B cell (primary cell): ENCODE measurements at places on chromosomes 1 and 21. TPM values are rescaled to one million over a fixed set of nuclear protein-coding genes. Genes with fewer than 3 reads are reported as not detected.
A peak's percentile ranks its signal among the peaks of the same experiment; 100 is the strongest.

The APCS gene
- total RNA-seq: not detected in 2 replicates

The TDRD5 gene
- not detected in 2 replicates for total RNA-seq

The SPATA21 gene
- not detected in 2 replicates for total RNA-seq

DNA sequence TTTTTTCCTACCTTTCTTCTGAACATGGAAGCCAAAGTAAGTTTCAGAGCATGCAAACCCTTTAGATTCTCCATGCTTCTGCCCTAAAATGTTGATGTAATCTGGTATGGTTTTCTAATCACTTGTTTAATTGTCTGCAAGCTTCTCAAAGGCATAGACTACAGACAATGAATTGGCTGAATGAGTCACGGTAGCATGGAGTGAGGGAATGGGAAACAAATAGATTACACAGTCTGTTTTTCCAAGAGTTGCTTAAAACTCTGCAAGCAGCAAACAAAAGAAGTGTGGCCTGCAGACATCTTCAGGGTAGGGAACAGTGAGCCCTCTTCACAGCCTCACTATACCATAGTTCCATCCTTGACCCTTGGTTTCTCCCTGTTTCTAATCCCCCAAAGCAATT, 326.0 kb downstream of the BARHL2 start:
- H3K4me1 ChIP-seq: no peaks in the 10 kb centered on the region
- no peaks in the 10 kb centered on the region for H3K27me3 ChIP-seq
- no peaks in the 10 kb centered on the region for H3K36me3 ChIP-seq
- no peak overlapping the region for H3K4me3 ChIP-seq
- H3K27ac ChIP-seq: no peak overlapping the region

GRCh38 chr1:213828867-213829266, 158.9 kb upstream of the PROX1 start:
- H3K4me3 ChIP-seq: no peak overlapping the region
- no peaks in the 10 kb centered on the region for H3K4me1 ChIP-seq
- no peaks in the 10 kb centered on the region for H3K36me3 ChIP-seq
- DNase-seq: no peak

DNA sequence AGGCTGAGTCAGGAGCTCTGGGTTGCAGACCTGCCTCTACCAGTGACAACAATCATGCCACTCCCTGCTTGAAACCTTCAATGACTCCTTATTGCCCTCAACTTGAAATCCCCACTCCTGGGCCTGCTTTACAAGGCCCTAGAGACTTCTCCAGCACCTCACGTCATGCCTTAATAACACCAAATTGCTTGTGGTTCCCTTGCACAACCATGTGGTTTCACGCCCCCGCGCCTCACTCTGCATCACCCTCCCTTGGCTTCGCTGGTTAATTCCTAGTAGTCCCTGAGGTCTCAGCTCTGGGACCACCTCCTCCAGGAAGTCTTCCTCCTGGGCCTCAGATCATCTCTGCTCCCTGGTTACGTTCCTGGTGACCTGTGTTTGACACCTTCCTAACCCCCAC, 33.0 kb downstream of the EPHA2 start:
- no peak overlapping the region for H3K27ac ChIP-seq
- no peaks in the 10 kb centered on the region for H3K27me3 ChIP-seq
- no peak overlapping the region for H3K4me3 ChIP-seq
- no peak for DNase-seq
- no peaks in the 10 kb centered on the region for H3K36me3 ChIP-seq

DNA sequence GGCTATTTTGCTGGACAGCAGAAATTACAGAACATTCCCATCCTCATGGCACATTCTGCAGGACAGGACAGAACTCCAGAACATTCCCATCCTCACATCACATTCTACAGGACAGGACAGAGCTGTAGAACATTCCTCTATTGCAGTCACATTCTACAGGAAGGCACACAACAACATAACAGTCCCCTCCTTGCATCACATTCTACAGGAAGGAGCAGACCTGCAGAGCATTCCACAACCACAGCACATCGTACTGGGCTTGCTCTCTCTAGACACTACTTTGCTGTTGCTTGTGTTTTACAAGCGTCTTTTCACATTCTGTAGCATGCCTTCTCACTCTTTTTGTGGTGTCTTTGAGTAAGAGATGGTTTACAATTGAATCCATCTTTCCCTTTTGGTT, 26.8 kb upstream of the ABCB10 start:
- no peak overlapping the region for H3K27ac ChIP-seq
- DNase-seq: no peak
- H3K4me1 ChIP-seq: no peaks in the 10 kb centered on the region
- H3K36me3 ChIP-seq: no peaks in the 10 kb centered on the region
- no peaks in the 10 kb centered on the region for H3K27me3 ChIP-seq

DNA sequence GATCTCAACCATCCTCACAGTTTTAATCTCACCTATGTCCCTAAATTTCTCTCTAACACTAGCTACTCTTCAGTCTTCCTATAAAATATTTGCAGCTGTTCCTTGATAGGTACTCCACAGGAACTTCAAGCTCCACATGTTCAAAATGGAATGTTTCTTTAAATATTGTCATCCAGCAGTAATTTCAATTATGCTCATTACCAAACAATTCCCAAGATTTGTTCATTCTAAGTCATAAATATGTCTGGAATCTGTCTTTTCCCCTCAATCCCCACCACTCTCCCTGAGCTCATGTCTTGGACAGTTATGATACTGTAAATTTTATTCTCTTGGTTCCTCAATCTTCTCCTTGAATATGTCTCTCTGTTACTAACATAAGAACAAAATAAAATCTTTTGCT, 214.4 kb downstream of the NRIP1 start:
- no peaks in the 10 kb centered on the region for H3K4me1 ChIP-seq
- no peak overlapping the region for H3K4me3 ChIP-seq
- no peak for DNase-seq
- H3K27me3 ChIP-seq: no peaks in the 10 kb centered on the region

DNA sequence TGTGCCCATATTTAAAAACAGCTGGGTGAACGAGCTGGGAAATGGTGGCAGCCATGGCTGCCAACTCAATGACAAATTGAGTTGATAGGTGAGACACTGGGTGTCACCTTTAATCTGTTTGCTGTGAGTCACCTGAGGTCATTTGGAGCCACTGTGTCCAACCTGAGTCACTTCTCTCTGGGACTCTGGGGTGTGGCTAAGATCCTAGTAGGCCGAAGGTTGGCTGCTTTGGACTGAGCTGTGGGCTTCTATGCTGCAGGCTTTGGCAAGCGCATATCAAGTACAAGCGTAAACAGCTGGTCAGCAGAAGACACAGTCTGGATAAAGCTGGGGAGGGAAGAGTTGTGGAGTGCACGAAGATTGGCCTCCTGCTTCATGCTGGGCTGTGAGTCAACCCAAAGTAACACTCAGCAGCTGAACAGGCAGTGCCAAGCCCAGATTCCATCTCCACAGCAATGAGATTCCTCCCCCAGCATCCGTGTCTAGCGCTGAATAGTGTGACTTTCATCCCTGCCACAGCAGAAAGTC, 24.0 kb downstream of the TEX35 start:
- no peaks in the 10 kb centered on the region for H3K36me3 ChIP-seq
- H3K4me3 ChIP-seq: no peak overlapping the region
- H3K27me3 ChIP-seq: no peaks in the 10 kb centered on the region
- H3K27ac ChIP-seq: no peak overlapping the region
- H3K4me1 ChIP-seq: peaks cover 13% of the 10 kb centered on the region

- no peaks in the 10 kb centered on the region for H3K36me3 ChIP-seq
- peak overlapping the region; percentile 94 for H3K27ac ChIP-seq
- DNase-seq: no peak
- peaks cover 100% of the 10 kb centered on the region for H3K4me1 ChIP-seq
Observed at GRCh38 chr1:226128487-226129075, 58.0 kb downstream of the ACBD3 start.

GRCh38 chr1:45116340-45116739, 90.1 kb downstream of the ZSWIM5 start:
- DNase-seq: no peak
- no peaks in the 10 kb centered on the region for H3K4me1 ChIP-seq

- peaks cover 11% of the 10 kb centered on the region for H3K4me1 ChIP-seq
- H3K27me3 ChIP-seq: no peaks in the 10 kb centered on the region
- no peaks in the 10 kb centered on the region for H3K36me3 ChIP-seq
- H3K27ac ChIP-seq: no peak overlapping the region
- no peak overlapping the region for H3K4me3 ChIP-seq
- no peak for DNase-seq
Observed at GRCh38 chr1:9596415-9597123, 7.9 kb downstream of the TMEM201 start.
